ENCODE measurements at places on chromosomes 5 and 9. TPM values are rescaled to one million over a fixed set of nuclear protein-coding genes. Genes with fewer than 3 reads are reported as not detected.

Gene GMCL2
- polyA plus RNA-seq, result not detected

Gene FOXD4L6
- polyA plus RNA-seq, result 0.04 TPM

Gene IL9
- not detected for polyA plus RNA-seq

Gene HMCN2
- 4.1 TPM for polyA plus RNA-seq

Gene STXBP1
- polyA plus RNA-seq, result 4.7 TPM

Gene ZNF608
- polyA plus RNA-seq, result 5.9 TPM

Gene PCDHB6
- 0.09 TPM for polyA plus RNA-seq

Gene FBP2
- polyA plus RNA-seq, result not detected
